ENCODE measurements at places on chromosomes 6 and 20.

- no peak for DNase-seq
These were observed 133.2 kb downstream of the INSM1 start for GRCh38 chr20:20501128-20501527.

DNA sequence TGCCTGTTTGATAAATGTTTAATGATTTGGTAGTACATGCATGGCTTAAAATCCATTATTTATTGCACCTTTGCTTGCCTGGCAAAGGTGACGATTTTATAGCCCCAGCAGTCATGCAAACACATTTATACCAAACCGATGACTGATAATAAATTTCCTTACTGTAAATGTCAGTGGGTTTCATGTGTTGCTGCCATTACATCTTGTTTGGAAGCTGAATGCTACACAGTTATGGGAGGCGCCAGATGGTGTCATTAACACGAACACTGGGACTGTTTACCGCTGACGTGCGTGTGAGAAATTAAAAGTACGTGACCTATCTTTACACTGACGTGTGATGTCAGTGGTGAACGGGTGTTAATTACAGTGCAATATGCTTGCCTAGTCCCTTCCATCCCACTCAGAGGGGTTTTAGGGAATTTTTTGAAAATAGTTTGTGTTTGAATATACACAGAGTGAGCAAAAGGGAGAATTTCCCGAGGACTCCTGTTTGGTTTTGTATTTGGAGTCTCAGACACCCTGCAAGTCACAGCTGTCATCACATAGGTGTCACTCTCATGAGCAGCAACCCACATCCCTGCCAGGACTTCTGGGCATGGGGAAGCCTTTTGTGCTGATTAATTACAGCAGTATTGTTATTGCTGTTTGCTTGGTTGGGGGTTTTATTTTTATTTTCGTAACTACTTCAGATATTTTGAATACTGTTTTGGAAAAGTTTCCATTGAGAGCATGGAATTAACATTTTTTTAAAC, 151.8 kb upstream of the INSM1 start:
- DNase-seq: no peak

DNA sequence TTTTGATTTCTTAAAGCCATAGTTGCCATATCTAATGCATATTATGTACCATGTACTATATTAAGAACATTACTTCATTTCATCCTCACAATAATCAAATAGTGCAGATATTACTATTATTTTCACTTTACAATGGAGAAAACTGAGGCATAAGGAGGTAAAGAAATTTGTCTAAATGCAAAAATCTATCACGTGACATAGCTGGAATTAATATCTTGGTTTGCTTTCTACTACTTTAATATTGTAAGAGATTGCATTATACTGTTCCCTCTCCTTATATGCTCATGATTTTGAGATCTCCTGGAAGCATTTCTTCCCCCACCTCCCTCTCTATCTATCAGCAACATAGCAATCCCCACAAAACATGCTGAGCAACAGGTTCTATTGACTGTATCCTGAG, 330.8 kb upstream of the SPTLC3 start:
- no peak for DNase-seq

GRCh38 chr6:223763-224162, 68.5 kb upstream of the DUSP22 start:
- no peak for DNase-seq

DNA sequence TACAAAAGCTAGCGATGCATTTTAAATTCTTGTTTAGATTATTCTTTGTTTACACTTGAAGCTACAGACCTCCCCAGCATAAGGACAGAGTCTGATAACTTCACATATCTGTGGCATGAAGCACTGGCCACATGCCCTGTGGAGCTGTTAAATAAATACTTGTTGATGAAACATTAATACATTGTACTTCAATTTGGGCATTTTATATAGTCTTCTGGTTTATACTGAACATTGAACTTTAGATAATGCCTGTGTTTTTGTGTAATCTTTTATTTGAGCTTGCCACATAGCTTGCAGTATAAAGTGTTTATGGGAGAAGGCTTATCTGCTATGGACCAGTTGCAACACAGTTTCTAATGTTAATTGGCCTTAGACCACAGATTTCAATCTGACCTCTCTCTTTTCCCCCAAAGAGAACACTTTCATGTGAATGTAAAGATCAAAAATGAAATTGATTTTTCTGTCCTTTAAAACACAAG, 48.2 kb downstream of the FRK start:
- DNase-seq: no peak

DNA sequence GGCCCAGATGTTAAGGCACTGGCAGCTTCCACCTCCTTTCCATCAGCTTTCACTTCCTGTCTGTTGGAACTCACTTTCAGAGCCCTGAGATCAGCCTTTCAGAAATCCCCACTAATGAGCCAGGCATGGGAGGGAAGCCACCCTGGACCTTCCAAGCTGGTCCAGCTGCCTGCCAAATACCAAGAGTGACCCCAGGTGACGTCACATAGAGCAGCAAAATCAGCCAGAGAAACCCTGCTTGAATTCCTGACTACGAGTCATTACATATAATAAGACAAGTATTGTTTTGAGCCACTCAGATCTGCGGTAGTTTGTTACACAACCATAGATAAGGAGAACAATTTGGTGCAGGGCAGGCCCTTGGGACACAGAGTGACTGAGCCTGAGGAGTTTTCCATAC, 556.0 kb upstream of the JAG1 start:
- DNase-seq: no peak

DNA sequence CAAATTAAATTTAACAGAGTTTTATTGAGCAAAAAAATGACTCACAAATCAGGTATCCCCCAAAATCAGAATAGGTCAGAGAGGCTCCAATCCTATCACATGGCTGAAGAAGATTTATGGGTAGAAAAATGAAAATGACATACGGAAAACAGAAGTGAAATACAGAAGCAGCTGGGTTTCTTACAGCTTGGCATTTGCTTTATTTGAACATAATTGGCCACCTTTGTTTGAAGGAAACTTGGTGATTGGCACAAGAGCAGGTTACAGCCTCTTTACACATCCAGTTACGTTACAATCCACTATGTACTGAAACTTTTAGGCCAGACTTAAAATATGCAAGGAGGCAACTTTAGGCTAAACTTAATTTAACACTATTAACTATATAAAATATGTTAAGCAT, 11.7 kb upstream of the TREM2 start:
- no peak for DNase-seq

DNA sequence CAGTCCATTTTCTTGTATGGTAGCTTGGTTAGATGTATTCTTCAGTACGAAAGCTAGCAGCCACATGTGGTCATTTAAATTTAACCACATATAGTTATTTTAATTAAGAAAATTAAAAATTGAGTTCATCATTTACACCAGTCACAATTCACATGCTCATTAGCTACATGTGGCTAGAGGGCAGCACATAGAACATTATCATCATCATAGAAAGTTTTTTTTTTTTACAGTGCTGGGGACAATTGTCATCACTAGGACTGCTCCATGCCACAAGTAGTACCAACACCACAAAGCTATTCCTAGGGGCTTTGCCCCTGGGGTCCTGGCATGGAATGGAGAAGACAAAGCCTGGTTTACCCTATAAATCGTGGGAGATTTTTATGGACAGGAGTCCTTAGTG, 30.5 kb downstream of the PLCB4 start:
- no peak for DNase-seq

- no peak for DNase-seq
These were observed 138.3 kb upstream of the INSM1 start for GRCh38 chr20:20229595-20229994.

DNA sequence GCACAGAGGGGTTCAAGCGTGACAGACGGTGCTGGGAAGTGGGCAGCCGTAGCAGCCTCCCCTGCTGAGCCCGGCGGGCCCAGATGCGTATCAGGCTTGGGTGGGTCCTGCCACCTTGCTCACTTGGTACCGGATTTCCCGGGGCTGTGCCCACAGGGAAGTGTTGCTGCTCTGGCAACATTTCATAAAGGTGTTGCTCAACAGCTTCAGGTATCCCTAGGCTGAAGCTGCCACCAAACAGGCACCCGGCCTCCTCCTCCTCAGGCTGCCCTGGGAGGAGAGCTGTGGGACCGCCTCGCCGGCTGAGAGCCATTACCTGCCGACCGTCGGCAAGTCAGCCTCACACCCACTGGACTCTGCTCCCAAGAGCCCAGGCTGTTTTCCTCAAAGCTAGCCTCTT, 11.5 kb downstream of the PSMG4 start:
- no peak for DNase-seq

DNA sequence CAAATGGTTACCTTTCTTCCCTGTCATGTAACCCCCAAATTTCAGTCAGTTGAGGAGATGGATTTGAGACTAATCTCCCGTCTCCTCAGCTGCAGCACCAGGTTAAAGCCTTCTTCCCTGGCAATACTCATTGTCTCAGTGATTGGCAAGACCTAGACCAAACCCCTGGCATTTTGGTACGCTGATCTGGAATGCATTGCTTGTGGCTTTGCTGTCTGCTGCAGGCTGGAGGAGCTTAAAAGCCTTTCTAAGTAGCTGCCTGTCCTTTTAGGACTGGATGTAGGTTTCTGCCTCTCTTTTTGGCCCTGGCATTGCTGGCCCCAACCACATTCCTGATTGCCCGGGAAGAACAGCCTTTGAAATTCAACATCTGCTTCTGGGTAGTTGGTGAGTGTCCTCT, 729.6 kb upstream of the GJE1 start:
- DNase-seq: no peak
